ENCODE measurements at places on chromosomes 7 and 10.

GRCh38 chr10:48807791-48808470, 123.3 kb downstream of the WDFY4 start:
- DNase-seq, result no peak

GRCh38 chr7:107691716-107692115, 31.1 kb downstream of the SLC26A4 start:
- no peak for DNase-seq

GRCh38 chr10:69092959-69093850, 5.3 kb downstream of the SRGN start:
- peak; percentile 50 for DNase-seq

DNA sequence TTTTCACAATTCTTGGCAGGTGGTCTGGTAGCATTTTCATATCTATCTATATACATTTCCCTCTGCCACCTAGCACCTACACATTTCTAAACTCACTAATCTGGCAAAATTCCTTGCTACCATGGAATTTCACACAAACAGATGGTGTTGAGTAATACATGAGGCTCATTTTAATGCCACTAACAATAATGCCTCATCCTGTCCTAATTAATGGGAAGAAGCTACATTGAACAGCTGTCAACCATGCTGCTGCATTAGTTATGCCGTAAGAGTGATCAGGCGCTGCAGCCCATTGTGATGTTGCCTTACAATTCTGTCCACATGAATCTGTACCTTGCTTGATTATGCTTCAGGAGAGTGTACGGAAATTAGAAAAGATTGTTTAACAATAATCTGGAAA, 23.2 kb downstream of the COL1A2 start:
- no peak for DNase-seq

DNA sequence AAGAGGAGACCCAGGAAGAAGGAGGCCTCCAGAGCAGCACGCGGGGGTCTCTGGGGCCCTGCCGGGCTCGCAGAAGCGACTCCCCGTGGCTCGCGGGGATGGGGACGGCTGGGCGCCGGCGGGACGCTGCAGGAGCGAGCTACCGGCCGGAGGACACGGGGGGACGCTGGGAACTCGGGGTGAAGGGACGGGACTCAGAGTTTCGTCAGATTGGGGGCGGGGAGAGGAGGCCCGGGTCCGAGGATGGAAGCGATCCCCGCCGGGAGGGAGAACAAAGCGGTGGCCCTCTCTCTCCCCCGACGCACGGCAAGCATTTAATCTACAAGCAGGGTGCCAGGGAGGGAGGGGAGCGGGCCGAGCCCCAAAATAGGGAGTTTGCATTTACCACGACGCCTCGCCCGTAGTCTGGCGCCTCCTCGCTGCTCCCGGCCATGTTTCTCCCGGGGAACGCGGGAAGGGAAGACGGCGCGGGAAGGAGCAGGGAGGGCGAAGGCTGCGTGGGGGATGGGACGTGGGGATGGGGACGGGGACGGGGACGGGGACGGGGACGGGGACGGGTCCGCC, at the start of gene PRTFDC1:
Gene PRTFDC1 (minus strand): TSS at position 464 of the 564 bp plus-strand sequence. CDS start 31 bp downstream, at position 433.
- no peak for DNase-seq

DNA sequence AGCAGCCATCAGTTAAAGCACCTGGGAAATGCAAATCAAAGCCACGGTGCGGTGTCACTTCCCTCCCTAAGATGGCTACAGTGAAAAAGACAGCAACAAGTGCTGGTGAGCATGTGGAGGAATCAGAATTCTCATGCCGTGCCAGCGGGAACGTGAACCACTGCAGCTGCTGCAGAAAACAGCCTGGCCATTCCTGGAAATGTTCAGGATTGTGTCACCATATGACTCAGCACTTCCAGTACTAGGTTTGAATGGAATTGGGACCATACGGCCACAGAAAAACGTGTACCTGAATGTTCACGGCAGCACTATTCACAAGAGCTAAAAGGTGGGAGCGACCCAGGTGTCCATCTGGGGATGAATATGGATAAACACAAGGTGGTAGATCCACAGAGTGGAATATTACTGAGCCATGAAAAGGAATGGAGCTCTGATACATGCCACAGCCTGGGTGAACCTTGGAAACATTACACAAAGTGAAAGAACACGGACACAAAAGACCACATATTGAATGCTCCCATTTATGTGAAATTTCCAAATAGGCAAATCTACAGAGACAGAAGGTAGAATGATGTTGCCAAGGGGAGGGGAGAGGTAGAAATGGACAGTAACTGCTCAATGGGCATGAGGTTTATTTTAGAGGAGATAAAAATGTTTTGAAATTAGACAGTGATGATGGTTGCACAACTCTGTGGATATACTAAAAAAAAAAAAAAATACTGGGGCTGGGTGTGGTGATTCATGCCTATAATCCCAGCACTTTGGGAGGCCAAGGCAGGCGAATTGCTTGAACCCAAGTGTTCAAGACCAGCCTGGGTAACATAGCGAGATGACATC, 61.6 kb downstream of the MICALL2 start:
- DNase-seq, result no peak

GRCh38 chr7:33504266-33504665, 374.9 kb downstream of the BBS9 start:
- DNase-seq, result no peak

GRCh38 chr10:110458266-110458920, 39.3 kb upstream of the DUSP5 start:
- DNase-seq, result no peak

DNA sequence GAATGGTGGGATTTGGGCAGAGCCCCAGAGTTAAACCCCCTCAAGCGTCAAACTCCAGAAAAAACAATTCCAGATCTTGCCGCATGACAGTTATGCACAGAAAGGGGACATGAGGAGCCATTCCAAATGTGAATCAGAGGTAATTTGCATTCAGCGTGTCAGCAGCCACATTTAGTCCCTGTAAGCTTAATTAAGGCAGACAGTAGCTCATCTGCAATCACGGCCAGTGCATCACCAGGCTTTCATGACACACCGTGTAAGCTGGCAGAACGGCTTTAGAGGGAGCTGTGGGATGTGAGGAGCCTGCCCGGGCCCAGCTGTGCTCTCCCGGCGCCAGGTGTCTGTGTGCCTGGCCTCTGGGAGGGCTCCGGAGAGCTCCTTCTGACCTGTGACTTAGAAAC, 18.7 kb upstream of the PRKAG2 start:
- no peak for DNase-seq

DNA sequence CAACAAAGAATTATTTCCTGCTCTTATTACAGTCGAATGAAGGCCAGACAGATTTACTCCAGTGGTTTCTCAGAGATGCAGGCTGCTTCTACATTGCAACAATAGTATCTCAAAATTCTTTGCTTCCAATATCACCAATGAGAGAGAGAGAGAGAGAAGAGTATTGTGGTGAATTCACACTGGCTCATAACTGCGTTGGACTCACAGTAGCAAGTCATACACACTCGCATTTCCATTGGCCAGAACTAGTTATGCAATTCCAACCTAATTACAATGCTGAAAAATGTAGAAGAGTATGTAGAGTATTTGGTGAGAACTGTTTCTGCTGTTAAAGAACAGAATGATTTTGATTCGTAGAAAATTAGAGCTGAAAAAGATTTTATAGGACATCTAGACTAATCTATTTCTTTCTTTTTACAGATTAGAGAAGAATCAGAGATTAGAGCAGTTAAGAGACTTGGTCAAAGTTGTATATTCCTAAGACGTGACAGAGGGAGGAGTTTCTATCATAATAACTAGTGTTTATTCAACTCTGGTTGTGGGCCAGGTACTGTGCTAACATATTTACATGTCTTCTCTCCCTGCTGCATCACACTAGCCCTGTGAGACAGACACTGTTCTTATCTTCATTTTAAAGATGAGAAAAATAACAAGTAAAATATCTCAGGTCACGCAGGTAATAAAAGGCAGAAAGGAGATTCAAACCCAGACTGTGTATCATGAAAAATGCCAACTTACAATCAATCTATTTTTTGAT, 34.6 kb upstream of the PDK4 start:
- DNase-seq, result no peak

GRCh38 chr7:66627881-66628360, 760 bp upstream of the KCTD7 start:
- no peak for DNase-seq

DNA sequence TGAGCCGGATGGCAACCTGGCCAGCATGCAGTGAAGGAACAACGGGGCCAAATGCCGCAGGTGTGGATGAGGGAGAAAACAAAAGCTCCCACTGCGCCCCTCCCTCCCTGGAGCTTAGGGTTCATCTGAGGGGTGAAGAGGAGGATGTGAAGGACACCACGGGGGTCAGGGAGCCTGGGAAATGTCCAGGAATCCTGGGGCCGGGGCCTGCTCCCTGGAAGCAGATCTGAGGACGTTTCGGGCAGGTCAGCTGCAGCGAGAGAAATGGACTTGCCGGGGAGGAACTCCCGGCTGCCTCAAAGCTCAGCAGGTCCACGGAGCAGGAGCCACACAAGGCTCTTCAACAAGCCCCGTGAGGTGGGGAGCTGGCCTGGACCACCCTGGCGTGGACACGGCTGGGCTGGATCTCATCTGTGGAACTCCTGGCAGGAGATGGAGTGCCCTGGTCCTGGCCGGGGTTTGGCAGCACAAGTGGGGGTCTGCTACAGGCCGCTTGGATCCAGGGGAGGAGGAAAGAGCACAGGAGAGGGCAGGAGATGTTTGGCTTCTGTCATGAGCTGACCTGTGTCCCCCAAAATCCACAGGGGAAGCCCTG, 585.0 kb downstream of the PTPRN2 start:
- no peak for DNase-seq

DNA sequence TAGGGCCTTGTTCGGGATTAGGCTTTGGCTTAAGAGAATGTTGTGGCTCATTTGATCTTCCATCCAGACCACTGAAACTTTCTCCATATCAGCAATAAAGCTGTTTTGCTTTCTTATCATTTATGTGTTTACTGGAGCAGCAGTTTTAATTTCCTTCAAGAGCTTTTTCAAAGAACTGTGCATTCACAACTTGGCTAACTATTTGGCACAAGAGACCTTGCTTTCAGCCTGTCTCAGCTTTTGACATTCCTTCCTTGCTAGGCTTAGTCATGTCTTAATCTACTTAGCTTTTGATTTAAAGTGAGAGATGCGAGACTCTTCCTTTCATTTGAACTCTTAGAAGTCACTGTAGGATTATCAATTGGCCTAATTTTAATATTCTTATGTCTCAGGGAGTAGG, 19.1 kb upstream of the AKR1B1 start:
- DNase-seq, result no peak

GRCh38 chr7:100266576-100267354, 40.7 kb upstream of the SPDYE3 start:
- DNase-seq, result no peak

DNA sequence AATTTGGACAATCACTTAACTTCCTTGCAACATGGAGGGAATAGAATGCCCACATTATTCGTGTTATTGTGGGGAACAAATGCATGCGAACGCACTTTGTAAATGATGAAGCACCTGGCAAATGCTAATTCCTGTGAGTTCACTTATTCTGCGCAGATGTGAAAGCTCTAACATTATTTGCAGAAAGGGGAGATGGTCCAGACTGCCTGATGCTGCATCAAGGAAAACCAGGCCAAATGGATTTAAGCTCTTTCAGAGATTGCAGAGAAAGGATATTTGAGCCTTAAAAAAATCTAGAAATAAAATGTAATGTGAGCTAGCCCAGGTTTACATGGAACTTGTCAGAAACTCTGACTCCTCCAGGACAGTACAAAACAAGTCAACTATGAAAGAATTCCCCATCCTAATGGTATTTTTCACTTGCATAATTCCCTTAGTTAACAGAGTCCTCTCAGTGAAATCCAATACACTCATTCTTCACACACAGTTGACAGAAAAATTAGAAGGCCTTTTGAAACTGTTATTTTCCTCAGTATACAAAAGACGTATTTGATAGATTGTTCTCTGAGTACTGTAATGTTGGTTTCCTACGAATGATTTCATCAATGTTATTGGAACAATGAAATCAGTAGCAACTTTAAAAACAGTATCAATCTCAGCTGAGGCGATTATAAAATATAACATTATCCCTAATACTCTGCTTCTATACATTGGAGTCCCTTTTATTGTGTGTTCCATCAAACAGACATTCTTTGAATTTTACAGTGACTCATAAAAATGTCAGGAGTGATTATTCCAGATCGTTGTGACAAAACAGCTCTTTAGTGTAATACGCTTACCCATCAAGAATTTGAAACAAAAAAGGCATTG, 136.3 kb upstream of the ANK3 start:
- no peak for DNase-seq

GRCh38 chr10:113131613-113132261, 181.7 kb downstream of the TCF7L2 start:
- no peak for DNase-seq

DNA sequence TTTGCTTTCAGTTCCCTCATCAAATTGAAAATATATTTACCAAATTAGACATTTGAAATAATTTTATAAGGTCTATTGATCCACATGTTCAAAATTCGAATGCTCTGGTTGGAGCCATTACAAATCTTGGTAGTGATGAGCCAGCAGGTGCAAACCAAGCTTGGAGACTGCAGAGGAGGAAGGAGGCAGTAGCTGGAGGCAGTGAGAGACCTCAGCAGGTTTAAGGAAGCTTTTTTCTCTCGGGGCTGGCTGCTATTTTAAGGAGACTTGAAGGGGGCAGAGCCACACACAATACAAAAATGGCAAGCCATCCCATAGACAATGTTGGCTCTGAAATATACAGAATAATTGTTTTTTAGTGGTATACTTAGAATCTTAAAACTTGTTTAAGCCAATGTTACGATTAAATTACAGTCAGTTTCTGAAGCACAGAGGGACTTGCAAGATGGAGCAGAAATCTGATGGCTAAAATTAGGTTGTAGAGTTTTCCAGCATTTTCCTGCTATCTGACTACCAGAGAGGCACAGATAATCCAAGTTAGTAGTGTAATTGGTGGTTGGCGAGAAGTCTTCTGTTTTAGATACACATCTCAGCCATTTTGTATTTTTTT, 185.8 kb downstream of the SNX10 start:
- DNase-seq, result no peak

DNA sequence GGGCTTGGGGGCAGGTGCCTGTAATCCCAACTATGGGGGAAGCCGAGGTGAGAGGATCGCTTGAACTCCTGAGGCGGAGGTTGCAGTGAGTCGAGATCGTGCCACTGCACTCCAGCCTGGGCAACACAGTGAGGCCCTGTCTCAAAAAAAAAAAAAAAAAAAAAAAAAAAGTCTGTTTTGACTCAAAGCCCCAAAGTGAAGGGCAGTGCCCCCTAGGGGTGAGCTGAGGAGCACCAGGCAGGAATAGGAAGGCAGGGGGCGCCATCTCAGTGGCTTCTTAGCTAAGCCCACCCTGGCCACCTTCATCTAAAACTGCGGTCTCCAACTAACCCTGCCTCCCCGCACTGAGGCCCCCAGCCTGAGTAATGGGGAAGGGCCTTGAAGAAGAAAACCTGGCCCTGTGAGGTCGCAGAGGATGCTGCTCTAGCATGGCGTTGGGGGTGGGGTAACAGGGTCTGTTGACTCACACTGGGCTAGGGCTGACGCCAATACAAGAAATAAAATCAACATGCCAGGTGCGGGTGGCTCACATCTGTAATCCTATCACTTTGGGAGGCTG, 9.8 kb downstream of the PODXL start:
- DNase-seq, result no peak

- no peak for DNase-seq
These were observed 16.6 kb upstream of the FGFR2 start for GRCh38 chr10:121614613-121615434.
